ENCODE measurements at places on chromosomes 2 and 18. TPM values are rescaled to one million over a fixed set of nuclear protein-coding genes. Genes with fewer than 3 reads are reported as not detected.

Gene SLC5A7
- total RNA-seq: not detected

Gene APOB
- total RNA-seq: under 0.01 TPM

Gene GDF7
- total RNA-seq: 0.14 TPM

Gene EPB41L3
- total RNA-seq: 10.1 TPM

Gene TEX44
- total RNA-seq: not detected

Gene PROM2
- total RNA-seq: 0.28 TPM

Gene TUBA4B
- not detected for total RNA-seq

Gene THUMPD2
- total RNA-seq: 6.9 TPM

Gene MC2R
- total RNA-seq: not detected

Gene SERPINB12
- not detected for total RNA-seq

Gene PLEKHH2
- total RNA-seq: 5.3 TPM

Gene TRIM43
- total RNA-seq: not detected

Gene HOXD4
- total RNA-seq: 0.18 TPM

Gene LRRTM1
- total RNA-seq: not detected

Gene CD8B2
- not detected for total RNA-seq

Gene DSEL
- total RNA-seq: 43.2 TPM

Gene AP1S3
- total RNA-seq: 5.9 TPM

Gene MATN3
- 1.5 TPM for total RNA-seq

Gene UGT1A5
- not detected for total RNA-seq

Gene STEAP3
- 18.2 TPM for total RNA-seq

Gene ECEL1
- not detected for total RNA-seq

Gene RAB6C
- not detected for total RNA-seq

Gene GAREM1
- total RNA-seq: 4.1 TPM

Gene KCNK3
- 0.28 TPM for total RNA-seq

Gene MZT2B
- total RNA-seq: 204 TPM

Gene C2orf78
- total RNA-seq: not detected

Gene SULT1C2
- 0.83 TPM for total RNA-seq

Gene ZNF804A
- 2.0 TPM for total RNA-seq

Gene WDSUB1
- total RNA-seq: 9.0 TPM

Gene ABCG5
- total RNA-seq: not detected

Gene SEMA4C
- total RNA-seq: 22.1 TPM

Gene SRD5A2
- not detected for total RNA-seq

Gene KATNAL2
- 3.6 TPM for total RNA-seq

Gene CYTIP
- total RNA-seq: not detected

Gene SPC25
- 0.28 TPM for total RNA-seq

Gene ANAPC1
- total RNA-seq: 44.6 TPM

Gene AKAIN1
- total RNA-seq: not detected

Gene ESPNL
- total RNA-seq: 2.4 TPM

Gene AGXT
- total RNA-seq: not detected

Gene BOK
- total RNA-seq: 12.9 TPM

Gene TPO
- not detected for total RNA-seq

Gene MAP2
- total RNA-seq: 0.71 TPM

Gene NEU2
- total RNA-seq: not detected

Gene ATP9B
- 27.1 TPM for total RNA-seq

Gene DSG3
- total RNA-seq: 0.28 TPM

Gene ONECUT2
- under 0.01 TPM for total RNA-seq

Gene PIEZO2
- total RNA-seq: 97.7 TPM

Gene CHN1
- total RNA-seq: 12.8 TPM

Gene CRACDL
- not detected for total RNA-seq

Gene CCDC141
- total RNA-seq: under 0.01 TPM

Gene TTLL4
- total RNA-seq: 3.4 TPM

Gene ACMSD
- under 0.01 TPM for total RNA-seq

Gene ZNF396
- total RNA-seq: 2.8 TPM

Gene ZNF516
- 22.9 TPM for total RNA-seq

Gene TDRD15
- total RNA-seq: not detected

Gene TMEFF2
- 3.0 TPM for total RNA-seq

Gene ZC3H15
- total RNA-seq: 60.2 TPM
